Right hindlimb (tissue), 1 donor: ENCODE measurements at places on chromosomes 4 and X.

DNA sequence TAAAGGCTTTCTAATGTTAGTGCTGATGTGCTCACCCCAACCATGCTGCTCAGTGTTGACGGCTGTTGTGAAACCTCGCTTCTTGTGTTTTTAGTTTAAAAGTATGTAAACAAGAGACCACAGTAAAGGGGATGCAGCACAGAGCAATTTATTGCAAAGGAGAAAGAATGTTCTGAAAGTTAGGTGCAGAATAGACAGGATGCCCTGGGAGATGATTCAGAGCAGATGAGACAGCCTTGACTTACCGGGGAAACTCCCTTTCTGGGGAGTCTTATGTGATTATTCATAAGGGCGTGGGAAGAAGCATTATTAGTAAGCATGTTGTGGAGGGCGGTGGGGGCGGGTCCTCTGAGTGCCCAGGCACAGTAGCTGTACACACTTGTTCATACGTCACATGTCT, 47.7 kb downstream of the EVC start:
- DNase-seq: no peak

- DNase-seq: no peak
Measured at GRCh38 chr4:120673696-120674095, 248.8 kb downstream of the PRDM5 start.

DNA sequence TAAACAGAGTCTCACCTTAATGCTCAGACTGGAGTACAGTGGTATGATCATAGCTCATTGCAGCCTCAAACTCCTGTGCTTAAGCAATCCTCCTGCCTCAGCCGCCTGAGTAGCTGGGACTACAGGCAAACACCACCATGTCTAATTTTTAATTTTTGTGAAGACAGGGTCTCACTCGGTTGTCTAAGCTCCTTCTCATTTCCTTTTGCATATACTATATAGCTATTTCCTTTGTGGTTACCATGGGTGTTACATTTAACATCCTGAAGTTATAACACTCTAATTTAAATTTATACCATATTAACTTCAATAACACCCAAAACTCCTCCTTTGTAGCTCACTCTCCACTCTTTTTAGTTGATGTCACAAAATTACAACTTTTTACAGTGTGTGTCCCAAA, 114.3 kb downstream of the DCK start:
- DNase-seq: no peak

DNA sequence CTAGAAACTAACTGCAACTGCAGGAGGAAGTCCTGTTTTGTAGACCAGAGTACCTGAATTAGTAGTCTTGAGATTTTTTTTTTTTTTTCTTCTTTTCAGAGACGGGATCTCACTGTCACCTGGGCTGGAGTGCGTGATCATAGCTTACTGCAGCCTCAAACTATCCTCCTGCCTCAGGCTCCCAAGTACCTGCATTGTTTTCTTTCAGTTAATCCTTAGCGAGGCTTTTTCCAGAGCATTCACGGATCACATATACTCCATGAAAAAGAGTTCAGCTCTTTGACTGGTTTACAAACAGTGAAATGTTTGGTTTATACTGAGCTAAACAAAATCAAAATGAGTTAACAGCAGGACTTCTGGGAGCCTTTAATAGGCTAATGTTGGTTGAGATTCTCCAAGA, 45.8 kb downstream of the KLHL15 start:
- no peak for DNase-seq

- DNase-seq: no peak
Measured at GRCh38 chrX:32780109-32780508, 431.2 kb downstream of the DMD start.

GRCh38 chrX:9746148-9746888, 19.3 kb downstream of the GPR143 start:
- no peak for DNase-seq

- no peak for DNase-seq
Measured at GRCh38 chr4:95532305-95532704, 16.5 kb downstream of the UNC5C start.

DNA sequence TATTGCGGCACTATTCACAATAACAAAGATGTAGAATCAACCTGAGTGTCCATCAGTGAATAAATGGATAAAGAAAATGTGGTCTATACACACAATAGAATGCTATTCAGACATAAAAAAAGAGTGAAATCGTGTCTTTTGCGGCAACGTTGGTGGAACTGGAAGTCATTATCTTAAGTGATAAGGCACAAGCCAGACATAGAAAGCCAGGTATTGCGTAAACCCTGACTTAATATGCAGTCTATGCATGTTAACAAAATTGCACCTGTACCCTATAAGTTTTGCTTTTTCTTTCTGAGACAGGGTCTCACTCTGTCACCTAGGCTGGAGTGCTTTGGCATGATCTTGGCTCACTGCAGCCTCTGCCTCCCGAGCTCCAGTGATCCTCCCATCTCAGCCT, 28.6 kb downstream of the KIAA0232 start:
- no peak for DNase-seq

DNA sequence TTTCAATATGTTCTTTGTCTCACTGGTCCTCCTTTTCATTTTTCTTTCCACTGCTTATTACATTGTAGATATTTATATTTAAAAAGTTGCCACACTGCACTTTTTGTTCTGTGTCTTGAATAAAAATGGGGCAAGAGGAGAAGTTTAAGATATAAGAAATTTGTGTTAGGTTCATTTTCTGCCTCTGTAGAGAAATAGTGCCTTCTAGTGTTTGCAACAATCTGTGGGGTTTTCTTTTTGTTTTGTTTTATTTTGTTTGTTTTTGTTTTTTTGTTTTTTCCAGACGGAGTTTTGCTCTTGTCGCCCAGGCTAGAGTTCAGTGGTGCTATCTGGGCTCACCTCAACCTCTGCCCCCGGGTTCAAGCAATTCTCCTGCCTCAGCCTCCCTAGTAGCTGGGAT, 20.1 kb upstream of the SMIM14 start:
- DNase-seq: no peak

DNA sequence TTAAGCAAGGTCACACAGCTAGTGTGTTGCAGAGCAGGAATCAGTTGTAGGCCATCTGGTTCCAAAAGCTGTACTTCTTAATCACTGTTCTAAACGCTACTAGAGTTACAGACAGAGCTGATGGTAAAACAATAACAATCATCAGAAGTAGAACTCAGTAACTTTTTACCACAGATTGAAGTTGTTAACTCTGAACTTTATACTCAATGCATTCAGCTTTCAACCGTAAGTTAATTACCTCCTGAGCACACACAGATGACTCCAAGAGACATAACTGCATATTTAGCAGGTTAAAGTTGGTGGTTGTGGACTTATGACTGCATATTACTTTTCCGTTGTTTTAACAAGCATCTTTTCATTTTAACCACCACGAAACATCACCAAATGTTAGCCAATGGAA, 127.3 kb downstream of the PRSS12 start:
- no peak for DNase-seq

- DNase-seq: no peak
Measured at GRCh38 chrX:122586831-122587230, 597.2 kb upstream of the GRIA3 start.
